IPS DF 6.9 (cell line): ENCODE measurements at places on chromosomes 3 and 15.

DNA sequence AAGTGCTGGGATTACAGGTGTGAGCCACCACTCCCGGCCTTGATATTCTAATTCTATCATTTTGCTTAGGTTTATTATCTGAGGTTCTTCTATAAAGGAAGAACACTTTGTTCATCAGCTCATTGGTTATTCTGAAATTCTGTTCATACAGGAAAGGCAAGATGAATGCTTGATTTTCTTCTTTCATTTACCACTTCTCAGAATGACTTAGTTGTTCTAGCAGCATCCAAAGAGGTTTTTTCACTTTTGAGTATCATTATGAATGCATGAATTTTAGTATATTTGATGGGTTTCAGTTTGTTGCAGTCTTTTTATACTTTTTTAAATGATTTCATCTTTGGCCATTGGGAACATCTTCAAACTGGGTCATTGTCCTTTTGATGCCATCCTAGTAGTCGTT is 51.8 kb downstream of the RNF111 start:
- DNase-seq: no peak

DNA sequence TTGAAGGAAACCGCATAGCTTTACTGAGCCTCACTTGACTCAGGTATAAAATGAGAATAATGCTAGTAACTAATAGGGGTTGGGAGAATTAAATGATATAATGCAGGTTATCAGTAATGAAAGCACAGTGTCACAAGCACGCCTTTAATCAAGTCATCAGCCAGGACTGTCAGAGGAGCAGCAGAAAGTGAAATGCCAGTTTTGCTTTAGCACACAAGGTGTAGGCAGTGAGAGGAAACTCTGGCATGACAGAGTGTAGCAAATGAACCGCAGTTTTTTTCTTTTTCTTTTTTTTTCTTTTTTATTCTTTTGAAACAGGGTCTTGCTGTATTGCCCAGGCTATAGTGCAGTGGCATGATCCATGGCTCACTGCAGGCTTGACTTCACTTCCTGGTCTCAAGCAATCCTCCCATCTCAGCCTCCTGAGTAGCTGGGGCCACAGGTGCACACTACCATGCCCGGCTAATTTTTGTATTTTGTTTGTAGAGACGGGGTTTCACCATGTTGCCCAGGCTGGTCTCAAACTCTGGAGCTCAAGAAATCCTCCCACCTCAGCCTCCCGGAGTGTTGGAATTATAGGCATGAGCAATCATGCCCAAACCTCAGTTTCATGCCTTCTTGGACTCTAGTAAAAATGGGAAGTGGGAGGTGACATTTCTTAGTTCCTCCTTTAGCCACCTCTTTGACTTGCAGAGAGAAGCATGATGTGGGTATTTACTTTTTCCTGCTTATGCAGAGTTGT is 9.7 kb upstream of the SCAANT1 start:
- no peak for DNase-seq

DNA sequence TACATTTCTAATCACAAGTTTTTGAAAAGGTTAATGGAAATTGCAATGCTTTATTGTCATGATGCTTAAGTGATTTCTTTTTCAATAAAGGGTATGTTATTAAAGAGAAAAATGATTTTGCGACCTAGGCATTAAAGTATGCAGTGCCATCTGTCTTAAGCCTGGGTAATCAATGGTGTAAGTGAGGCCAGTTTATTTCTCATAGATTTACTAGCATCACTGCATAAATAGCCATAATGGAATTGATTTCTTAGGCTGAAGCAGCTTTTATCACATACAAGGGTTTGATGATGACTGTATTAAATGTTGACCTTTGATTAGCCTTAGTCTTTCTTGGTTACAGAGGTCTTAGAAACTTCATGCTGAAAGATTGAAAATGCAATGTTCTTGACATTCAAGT is 347.4 kb downstream of the FEZF2 start:
- DNase-seq: no peak

DNA sequence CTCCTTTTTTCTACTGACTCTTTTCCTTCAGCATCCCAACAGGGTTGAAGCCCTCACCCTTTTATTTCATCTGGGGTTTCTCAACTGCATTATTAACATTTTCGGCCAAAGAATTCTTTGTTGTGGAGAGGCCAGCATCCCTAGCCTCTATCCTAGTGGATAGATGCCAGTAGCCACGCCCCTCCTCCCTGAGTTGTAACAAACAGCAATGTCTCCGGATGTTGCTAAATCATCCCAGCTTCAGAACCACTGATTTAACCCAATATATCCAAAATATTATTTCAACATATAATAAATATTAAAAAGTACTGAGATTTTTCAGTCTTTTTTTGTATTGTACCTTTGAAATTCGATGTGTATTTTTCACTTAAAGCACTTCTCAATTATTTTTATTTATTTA is 2.0 kb upstream of the RNF111 start:
- no peak for DNase-seq

GRCh38 chr15:89487791-89488190 is 8.6 kb downstream of the RHCG start:
- no peak for DNase-seq

DNA sequence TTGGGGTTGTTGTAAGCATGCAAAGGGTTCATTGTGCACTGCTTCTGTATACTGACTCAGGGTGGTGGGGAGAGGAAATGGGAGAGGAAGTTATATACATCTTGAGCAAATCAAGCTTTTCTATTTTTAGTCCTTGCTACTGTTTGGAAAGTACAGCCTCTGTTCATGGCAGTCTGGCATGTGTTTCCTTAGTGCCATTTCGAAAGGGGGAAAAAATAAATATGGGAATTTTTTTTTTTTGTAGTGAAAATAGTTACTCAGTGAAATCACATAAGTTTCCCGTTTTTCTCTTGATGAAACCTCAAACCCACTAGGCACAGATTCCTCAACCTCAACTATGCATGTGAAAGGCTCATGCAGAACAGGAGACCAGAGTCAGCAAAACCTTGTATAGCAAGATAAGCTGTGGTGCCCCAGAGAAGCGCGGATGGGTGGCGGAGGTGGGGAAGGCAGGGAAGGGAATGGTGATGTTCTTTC is 353.3 kb downstream of the LPP start:
- DNase-seq: no peak

DNA sequence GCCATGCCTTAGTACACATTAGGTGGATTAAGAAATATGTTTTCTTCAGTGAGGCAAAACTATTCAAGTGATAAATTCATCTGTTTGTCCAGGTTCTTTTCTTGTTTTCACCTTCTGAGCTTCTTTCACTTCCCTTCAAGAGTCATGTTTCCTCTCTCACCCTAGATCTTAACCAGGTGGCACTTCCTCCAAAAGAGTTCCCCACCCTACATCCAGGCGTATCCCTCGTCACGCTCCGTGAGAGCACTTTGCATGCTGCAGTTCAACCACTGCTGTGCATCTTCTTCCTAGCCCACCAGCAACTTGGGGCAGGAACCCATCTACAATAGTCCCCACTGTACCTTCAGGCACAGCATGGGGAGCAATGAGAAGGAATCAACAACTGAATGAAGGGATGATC is 28.9 kb downstream of the OSBPL10 start:
- DNase-seq: no peak

- DNase-seq: no peak
Observed at GRCh38 chr3:146493221-146493620, 23.9 kb upstream of the PLSCR2 start.

GRCh38 chr15:51097553-51098330 is 3.0 kb upstream of the TNFAIP8L3 start:
- no peak for DNase-seq
